ENCODE measurements at places on chromosomes 2 and 18. TPM values are rescaled to one million over a fixed set of nuclear protein-coding genes. Genes with fewer than 3 reads are reported as not detected.

- DNase-seq, result no peak
Observed at GRCh38 chr2:23399674-23400261, 14.8 kb downstream of the KLHL29 start.

- DNase-seq, result no peak
Observed at GRCh38 chr18:24766376-24766775, 305.9 kb downstream of the HRH4 start.

GRCh38 chr18:11996190-11996754 lies 15.0 kb downstream of the IMPA2 start:
- DNase-seq, result no peak

RGPD3 gene
- total RNA-seq, result 0.10 TPM

RAPH1 gene
- total RNA-seq, result 50.4 TPM

FLACC1 gene
- 1.7 TPM for total RNA-seq

DPP10 gene
- total RNA-seq, result 1.3 TPM

ST6GAL2 gene
- total RNA-seq, result 120 TPM
